ENCODE measurements at places on chromosomes 13 and 19.

- no peak for DNase-seq
Measured at GRCh38 chr13:102700088-102701031, 5.5 kb upstream of the METTL21C start.

DNA sequence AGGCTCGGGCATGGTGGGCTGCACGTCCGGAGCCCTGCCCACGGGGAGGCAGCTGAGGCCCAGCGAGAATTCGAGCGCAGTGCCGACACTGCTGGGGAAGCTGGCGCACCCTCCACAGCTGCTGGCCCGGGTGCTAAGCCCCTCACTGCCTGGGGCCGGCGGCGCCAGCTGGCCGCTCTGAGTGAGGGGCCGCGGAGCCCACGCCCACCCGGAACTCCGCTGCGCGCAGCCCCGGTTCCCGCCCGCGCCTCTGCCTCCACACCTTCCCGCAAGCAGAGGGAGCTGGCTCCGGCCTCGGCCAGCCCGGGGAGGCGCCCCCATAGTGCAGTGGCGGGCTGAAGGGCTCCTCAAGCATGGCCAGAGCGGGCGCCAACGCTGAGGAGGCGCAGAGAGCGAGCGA is 2080.4 kb downstream of the PCDH9 start:
- DNase-seq, result no peak

GRCh38 chr19:11843722-11844121 is 4.8 kb upstream of the ZNF439 start:
- DNase-seq, result no peak

DNA sequence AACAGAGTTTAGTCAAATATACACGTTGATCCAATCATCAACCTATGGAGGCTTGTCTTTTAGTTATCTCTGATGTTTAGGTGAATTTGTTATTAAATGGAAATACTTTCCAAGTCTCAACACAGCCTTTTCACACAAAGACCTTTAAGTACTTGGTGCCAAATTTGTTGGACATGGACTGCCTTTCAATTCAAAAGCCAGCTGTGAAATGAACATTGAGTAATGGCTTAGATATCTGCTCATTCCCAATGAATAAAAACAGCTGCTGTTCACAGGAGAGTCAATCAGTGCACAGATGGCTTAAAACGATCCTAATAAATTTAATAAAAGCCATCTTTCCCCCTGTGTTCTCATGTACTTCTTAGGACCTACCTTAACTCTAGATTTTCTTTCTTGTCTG is 19.9 kb upstream of the DHRS12 start:
- no peak for DNase-seq

DNA sequence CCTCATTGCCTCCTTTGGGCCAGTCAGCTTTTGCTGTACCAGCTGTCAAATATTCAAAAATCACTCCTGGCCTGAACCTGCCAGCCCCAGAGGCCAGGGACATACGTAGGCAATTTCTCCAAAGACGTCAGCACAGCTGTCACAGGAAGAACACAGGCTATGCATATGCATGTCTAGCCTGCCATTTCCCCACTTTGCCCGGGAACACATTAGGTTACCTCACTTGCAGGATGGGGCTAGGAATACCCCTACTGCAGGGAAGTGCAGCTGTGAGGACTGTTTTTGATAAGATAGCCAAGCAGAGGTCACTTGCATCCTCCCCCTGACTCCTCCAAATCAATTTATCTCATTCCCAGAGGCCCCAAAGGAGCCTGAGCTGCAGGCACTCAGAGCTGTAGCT is 2.8 kb downstream of the ZNF667 start:
- DNase-seq, result no peak

DNA sequence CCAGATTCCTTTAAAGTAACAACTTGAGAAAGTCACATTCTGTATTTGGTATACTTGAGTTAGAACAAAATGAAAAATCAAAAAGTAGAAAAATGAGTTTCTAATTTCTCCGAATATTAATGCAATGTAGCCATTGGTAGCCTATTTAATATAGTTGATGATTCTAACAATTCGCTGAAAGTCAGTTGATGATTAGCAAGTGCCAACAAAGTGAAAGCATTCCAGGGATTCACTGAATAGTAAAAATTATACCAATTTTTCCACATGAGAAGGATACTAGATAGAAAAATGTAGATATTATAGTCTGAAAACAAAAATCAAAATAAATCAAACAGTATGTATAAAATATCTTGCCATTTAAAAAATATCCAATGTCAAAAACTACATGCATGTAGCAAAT is 117.2 kb downstream of the FREM2 start:
- no peak for DNase-seq

DNA sequence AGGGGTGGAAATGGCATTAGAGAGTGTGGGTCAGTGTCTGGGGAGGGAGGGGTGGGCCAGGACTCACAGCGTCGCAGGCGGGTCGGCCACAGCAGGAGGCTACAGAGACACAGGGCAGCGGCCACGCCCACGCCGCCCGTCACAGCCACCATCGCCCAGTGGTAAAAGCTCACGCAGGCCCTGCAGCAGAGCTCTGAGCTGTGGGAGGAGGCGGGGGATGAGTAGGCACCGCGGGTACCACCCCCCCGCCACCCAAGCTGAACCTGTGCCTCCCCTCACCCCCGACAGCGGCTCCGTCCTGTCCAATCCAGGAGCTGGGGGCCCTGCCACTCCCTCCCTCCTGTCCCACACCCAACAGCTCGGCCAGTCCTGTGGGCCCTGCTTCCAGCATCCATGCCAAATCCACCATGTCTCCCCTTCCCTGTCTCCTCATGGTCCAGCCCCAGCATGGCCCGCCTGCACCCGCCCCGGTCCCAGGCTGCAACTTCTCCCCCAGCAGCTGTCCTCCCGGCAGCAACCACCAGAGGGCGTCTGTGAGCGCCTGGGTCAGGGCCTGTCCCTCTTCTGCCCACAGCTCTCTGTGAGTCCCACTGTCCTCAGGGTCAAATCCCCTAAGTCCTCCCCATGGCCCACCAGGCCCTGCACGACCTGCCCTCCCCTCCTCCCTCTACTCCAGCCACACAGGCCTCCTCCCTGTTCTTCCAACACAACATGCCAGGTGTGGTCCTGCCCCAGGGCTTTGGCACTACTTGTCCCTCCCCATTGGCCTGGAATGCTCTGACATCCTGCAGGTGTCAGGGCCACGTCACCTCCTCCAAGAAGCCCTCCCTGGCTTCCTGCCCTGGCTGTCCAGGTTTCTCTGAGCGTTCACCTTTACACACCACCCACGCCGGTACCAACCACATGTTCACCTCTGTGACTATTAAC is 6.0 kb downstream of the TEKTIP1 start:
- DNase-seq, result peak; percentile 74

DNA sequence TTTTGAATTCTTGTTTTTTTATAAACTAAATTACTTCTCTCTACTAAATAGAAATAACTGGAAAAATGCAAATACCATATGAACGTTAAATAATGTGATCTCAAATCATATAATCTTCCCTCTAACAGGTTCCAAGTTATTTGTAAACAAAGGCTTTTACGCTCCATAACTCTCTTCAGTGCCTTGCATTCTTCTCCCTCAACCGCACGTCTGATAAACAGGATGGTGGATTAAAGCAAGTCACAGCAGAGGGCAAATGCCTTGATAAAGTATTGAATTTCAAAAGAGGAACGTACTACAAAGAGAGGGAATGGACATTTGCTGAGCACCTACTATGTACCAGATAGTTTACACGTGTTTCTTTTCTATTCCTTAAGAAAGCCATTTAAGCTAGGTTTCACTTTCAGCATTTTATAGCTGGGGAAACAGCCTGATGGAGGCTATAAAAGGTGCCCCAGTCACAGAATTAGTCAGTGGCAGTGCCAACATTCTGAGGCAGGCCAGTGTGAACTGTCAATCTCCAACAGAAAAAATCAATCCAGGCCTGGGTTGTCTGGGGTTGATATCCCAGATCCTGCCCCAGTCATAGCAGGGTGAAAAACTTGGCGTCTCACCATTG is 15.8 kb downstream of the MRPS31 start:
- no peak for DNase-seq

- DNase-seq, result no peak
Measured at GRCh38 chr13:30622551-30622950, 4.8 kb downstream of the USPL1 start.

DNA sequence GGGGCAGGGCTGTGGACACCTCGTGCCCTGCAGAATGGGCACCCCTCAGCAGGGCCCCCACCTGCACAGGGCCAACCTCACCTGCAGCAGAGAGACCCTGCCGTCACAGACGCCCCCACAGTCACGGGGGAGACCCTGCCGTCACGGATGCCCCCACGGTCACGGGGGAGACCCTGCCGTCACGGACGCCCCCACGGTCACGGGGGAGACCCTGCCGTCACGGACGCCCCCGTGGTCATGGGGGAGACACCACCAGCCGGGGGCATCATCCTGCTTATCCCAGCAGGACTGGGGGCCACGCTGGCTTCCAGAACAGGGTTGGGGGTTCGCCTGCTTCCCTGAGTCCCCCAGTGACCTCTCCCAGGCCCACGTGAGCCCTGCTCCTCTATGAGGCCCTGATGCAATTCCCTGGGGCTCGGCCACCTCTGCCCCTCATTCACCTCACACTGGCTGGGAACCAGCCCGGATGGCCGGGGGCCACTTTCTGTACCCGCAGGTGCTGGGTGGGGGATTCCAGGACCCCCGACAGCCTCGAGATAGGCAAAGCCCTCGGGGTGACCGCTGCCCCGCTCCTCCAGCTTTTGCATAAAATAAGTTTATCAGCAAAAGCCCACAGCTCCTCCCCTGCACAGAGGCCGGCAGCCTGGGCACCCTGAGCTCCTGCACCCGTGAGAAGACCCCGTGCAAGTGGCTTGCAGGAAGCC is 23.6 kb downstream of the SBNO2 start:
- DNase-seq, result no peak

- DNase-seq, result no peak
Measured at GRCh38 chr13:71096421-71096820, 770.6 kb downstream of the DACH1 start.

DNA sequence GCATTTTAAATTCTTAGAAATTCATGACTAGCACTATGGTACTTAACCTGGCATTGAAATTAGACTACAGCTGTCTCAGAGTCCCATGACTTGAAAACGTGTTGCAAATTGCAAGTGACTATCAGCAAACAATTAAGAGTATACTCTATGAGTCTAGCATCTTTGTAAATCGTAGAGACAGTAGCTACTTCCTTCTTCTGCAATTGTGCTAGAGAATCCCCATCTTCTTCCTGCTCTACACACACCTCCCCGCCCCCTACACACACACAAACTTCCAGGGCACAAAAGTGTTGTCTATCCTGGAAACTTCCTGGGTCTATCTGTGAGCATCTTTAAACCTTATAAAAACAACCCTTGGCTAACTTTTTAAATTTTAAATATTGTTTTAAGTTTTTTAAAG is 35.2 kb upstream of the MIR17HG start:
- DNase-seq, result peak; percentile 27

GRCh38 chr19:38932425-38933179 is 1.9 kb downstream of the MRPS12 start:
- peak; percentile 72 for DNase-seq

GRCh38 chr13:106712381-106712780 is 144.4 kb upstream of the ARGLU1 start:
- no peak for DNase-seq

DNA sequence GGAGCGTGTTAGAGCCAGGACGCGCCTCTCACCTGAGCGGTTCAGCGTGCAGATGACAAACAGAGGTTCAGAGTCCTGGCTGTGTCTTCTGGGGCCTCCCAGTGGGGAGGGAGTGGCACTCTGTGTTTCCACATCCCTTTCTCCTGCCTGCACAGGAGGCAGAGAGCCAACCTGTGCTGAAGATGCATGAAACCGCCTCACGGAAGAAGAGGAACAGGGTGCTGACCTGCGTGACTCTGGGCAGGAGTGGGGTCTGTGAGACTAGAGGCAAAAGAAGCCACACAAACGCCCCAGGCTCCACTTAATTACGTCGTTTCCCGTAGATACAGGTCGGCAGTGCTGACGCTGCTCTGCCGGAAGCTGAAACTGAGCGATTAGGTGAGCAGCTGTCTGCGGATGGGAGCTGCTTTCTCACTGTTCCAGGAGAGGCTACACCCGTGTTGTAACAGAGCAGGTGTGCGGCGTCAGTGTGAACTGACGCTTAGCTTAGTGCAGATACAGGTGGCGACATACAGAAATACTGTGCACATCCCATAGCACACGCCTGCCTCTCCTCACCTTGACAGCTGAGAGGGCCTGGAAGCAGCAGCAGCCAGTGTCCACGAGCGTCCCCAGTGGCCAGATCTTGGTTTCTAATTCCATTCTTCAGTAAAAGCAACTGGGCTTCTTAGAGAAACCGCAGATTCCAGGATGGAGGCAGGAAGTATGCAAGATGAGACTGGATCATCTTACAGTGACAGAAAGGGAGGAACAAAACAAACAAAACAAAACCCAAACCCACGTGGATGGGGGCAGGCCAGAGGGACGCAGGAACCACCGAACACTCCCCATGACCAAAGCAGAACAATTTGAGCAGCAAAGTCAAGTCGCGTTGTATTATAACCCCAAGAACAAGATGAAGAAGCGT is 37.7 kb upstream of the MCF2L start:
- peak; percentile 70 for DNase-seq

Measured in KBM-7 (cell line).